Prostate gland (tissue), 2 donors: ENCODE measurements at places on chromosomes 7 and 10.

GRCh38 chr10:89645742-89646172 is 715 bp upstream of the PANK1 start:
- no peak for DNase-seq

GRCh38 chr10:17407047-17407446 is 47.3 kb downstream of the ST8SIA6 start:
- DNase-seq: no peak

GRCh38 chr7:94739180-94739579 is 83.2 kb upstream of the SGCE start:
- DNase-seq: no peak

GRCh38 chr10:8159341-8160165 is 105.1 kb downstream of the GATA3 start:
- DNase-seq: no peak

- DNase-seq: no peak
Measured at GRCh38 chr7:155124706-155125105, 54.6 kb downstream of the HTR5A start.

DNA sequence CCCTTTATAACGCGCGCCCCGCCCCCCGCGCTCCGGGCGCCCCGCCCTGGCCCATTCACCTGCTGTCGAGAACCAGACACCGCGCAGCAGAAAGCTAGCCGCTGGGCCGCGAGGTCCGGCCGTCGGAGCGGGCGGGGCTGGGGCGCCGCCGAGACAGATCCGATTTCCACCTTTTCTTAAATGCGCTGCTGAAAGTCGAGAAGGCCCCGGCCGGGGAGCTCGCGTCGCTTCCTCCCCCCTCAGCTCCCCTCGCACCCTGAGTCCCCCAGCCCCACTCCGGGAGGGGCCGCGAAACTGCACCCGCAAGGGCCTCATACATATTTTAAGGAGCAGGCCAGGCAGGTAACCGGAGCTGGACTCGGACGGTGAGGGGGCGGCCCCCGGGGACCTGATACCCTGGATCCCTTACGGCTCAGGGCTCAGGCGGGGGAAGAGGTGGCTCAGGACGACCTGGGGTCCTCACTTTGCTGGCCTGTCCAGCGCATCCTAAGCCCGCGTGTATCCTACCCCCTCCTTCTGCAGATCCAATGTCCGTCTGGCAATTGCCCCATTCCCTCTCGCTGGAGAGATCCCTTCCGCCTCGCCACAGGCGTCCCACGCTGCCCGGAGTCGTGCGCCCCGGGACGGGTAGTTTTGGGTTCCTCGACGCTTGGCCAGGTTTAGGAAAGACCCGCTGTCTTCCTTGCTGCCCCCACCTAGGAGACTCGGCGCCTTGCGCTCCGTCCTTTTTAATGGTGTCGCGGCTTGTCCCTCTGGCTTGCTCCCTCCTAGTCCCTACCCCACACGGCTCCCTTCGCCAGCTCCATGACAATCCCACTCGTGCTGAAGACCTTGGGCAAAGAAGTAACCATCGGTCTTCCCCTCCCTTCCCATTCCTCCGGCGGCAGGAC is 170.6 kb downstream of the UBE2H start:
- no peak for DNase-seq

DNA sequence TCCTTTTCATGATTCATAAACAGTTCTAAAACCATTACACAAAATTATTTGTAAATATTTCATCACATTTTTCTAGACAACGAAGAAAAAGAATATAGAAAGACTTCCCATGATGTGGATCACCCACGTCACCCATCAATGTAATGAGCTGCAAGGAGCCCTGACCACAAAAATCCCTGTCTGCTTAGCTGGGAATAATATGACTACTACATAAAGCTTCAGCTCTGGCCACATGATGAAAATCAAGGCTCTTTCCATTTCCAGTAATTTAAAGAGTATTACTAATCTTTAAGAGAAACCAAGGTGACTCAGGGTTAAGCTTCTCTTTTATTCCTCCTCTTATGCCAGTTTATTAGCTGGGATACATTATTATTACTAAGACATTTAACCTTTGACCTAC is 180.8 kb upstream of the CACNA2D1 start:
- DNase-seq: no peak

DNA sequence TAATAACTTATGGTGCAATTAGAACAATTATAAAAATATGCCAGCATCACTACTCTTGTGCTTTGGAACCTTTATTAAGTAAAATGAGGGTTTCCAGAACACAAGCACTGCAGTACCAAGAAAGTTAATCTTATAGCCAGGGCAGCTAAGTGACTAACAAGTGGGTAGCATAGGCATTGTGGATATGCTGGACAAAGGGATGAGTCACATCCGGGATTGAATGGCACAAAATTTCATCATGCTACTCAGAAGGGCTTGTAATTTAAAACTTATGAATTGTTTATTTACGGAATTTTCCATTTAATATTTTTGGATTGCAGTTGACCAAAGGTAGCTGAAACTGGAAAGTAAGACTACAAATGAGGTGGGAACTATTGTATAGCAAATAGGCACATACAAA is 250.6 kb downstream of the C7orf25 start:
- DNase-seq: no peak

- no peak for DNase-seq
Measured at GRCh38 chr7:26151650-26151952, 397 bp upstream of the NFE2L3 start.

DNA sequence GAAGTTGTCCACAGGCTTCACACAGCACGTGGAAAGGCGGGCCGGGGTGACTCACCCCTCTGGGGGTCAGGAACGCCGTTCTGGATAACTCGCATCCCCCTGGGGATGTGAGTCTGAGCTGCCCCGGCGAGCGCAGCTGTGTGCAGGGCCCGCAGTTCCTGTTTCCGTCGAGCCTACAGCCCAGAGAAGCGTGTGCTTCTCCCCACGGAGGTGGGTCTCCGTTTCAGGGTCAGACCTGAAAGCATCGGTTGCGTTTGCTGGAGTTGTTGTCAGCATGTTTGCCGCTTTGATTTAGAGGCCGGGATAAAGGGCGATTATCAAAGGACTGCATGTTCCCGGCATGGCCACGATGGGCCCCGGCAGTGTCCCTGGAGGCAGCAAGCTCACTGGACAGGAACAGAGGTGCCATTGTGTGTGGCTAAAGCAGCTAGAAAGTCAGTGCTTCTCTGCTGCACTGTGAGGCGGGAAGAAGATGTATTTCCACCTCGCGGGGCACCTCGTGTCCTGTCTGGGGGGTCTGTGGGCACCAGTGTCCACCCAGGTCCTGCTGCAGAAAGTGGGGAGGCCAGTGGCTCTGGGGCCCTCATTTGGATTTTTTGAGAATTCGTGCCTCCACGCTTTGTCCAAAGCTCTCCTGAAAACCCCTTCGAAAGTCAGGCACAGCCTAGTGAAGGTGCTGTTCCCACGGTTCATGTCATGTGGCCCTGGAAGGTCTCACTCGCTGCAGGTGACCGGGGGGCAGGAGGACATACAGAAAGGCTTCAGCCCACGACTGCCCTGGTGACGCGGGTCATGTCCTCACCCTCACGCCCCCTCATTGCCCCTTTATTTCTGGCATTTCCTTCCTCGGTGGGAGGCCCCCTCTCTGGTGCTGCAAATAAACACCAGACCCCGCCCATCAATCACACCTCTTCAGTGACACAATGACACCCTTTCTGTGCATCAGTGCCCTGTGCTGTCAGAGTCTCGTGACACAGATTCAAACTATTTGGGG is 27.4 kb upstream of the GDI2 start:
- DNase-seq: no peak

DNA sequence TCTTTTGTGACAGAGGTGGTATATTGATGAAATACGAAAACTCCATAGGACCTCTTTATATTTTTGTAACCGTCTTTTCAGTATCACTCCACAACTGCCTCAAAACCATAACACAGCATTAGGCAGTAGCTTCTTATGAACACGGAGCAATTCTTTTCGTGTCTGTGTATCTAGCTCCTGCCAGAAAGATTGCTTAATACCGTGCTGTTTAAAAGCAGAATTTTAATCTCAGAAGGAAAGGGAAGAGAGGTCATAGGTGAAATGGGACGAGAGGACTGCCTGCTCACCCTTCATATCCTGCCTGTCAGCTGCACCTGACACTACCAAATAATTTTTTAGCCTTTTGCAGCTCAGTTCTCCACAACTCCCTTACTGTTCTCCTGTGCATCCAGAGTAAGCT is 200.7 kb downstream of the DNAH11 start:
- no peak for DNase-seq

GRCh38 chr10:49837051-49837478 is 74.9 kb upstream of the OGDHL start:
- DNase-seq: no peak

DNA sequence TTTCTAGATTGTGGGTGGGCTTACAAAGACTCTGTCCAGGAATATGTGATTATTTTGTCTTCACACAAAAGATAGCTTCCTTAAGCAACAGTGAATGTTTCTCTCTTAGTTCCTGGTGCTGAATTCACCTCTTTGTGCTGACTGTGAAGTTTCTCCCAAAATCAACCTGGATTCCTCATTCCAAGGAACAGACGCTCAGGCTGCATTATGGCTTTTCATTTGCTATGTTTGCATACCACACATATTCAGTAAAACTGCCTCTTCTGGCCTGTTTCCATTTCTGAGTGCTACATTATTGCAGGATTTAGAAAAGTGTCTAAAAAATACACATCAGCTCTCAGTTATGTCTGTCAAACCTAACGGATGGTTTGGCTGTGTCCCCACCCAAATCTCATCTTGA is 21.5 kb downstream of the MACROH2A2 start:
- DNase-seq: no peak

GRCh38 chr10:1591045-1591444 is 146.3 kb downstream of the ADARB2 start:
- no peak for DNase-seq

- peak; percentile 74 for DNase-seq
Measured at GRCh38 chr7:140027858-140028257, 34.9 kb downstream of the PARP12 start.

DNA sequence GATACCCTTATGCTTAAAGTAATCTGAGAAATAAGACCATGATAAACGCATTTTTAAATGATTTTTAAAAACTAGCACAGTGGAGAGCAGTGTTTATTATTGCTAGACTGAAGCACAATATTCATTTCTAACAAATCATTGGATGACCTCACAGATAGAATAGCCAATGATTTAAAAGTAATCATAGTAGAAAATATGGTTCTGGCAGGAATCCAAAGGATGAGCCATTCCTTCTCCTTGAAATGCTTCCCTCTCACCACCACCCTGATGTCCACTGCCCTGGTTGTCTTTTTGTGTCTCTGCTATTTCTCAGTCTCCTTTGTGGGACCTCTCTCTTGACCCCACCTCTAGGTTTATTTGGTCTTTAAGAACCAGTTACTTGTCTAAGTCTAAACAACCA is 64.9 kb downstream of the PRKG1 start:
- no peak for DNase-seq

GRCh38 chr7:32761451-32762205 is 129.9 kb downstream of the KBTBD2 start:
- DNase-seq: no peak

DNA sequence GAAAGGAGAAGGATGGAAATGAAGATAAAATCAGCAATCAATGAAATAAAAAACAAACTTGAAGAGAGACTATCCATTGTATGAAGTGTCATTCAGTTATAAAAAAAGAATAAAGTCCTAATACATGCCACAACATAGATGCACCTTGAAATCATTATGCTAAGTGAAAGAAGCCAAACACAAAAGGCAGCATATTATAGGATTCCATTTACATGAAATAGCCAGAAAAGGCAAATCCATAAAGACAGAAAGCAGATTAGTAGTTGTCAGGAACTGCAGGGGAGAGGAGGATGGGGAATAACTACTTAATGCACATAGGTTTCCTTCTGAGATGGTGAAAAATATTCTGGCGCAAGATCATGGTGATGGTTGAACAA is 6.6 kb upstream of the PON1 start:
- DNase-seq: no peak

DNA sequence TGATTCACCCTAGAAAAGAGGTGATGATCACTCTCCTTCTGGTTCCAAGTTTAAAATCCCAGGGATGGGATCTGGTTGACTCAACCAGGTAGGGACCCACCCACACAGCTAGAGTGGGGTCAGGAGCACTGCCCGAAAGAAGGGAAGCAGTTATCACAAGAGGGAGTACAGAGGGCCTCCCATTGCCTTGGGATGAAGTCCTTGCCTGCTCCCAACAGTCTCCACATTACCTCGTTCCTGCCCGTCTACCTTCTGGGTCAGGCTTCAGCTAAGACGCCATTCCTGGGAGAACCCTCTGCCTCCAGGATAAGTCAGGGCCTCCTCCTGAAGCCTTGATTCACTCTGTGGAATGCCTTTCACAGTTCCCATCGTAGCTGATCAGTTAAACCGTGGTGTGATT is 23.8 kb downstream of the ZMIZ2 start:
- DNase-seq: no peak

DNA sequence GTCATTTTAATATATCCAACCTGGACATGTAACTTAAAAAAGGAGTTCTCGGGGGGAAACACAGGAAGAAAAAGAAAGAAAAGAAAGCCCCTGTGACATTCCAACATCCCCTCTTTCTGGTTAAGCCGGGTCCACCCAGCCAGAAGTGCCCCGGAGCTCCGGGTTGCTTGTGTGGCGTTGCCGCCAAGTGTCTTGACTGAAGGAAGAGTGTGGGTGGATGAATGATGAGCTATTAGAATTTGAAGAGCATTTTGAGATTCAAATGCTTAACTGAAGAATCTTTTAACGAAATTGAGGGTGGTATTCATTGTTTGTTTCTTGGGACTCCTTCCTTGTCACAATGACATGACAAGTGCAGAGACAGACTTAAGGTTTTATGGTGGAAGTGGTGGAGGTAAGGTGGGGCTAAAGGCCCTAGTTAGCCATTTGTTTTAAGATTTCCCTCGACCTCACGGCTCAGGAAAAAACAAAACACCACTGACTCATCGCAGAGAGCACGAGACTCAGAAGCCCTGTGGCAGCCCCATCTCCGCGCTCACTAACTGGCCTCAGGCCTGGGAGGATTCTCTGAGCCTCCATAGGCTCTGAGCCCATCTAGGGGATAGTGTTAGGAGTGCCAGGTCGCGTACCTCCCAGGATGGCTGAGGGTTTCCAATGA is 1.8 kb upstream of the GLI3 start:
- DNase-seq: no peak

- DNase-seq: no peak
Measured at GRCh38 chr10:26483554-26483953, 45.4 kb downstream of the APBB1IP start.
